ENCODE measurements at places on chromosomes 12 and 14.

DNA sequence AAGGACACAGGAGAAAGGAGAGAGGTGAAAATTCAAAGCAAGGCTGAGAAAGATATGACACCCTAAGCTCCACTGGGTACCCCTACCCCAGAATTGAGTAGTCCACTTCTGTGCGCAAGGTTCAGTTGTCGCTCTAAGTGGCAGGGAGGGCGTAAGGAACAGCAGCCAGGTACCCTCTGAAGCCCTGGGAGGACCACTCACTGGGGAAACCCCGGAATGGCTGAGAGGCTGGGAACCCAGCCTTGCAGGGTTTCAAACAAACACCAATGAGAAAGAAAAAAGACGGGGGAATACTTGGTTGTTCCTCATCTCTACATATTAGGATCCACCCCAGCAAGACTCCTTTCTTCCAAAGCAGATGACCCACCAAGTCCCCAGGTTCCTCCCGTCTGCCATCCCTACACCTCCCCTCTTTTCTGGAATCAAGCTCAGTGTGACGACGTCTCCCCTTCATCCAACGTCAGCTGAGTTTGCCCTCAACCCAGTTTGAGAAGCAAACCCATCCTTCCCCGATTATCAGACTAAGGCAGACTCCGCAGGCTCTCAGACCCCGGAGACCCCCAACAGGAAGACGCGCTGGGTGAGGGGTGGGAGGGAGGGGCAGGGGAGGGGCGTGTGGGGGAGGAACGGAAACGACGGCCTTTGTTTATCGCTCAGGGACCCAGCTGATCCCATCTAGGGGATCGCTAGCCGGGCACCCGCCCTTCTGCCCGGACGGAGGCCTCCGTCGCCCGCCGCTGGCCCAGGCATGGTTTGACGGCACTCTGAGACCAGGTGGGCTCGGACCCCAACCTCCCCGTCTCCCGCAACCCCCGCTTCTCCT lies 795 bp downstream of the LMBR1L start:
- no peak for DNase-seq

DNA sequence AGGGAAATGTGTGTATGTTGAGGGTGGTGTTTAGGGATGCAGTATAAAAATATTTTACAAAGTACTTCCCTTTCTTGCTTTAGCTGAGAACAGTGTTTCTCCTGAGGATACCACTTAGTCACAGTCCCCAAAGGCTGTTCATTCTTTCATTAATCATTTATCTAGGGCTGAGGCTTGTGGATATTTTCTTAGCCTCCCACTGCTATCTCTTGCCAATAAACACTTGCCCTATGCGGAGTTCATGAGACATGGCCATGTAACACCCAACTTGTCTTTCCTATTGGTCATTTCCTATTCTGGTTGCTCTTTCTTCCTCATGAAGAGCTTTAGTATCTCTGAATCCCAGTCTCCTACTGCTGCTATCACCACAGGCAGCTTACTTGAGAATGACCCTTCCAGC lies 75.1 kb downstream of the ETNK1 start:
- no peak for DNase-seq

GRCh38 chr12:57770734-57771133 lies 1.2 kb downstream of the METTL1 start:
- DNase-seq = no peak

DNA sequence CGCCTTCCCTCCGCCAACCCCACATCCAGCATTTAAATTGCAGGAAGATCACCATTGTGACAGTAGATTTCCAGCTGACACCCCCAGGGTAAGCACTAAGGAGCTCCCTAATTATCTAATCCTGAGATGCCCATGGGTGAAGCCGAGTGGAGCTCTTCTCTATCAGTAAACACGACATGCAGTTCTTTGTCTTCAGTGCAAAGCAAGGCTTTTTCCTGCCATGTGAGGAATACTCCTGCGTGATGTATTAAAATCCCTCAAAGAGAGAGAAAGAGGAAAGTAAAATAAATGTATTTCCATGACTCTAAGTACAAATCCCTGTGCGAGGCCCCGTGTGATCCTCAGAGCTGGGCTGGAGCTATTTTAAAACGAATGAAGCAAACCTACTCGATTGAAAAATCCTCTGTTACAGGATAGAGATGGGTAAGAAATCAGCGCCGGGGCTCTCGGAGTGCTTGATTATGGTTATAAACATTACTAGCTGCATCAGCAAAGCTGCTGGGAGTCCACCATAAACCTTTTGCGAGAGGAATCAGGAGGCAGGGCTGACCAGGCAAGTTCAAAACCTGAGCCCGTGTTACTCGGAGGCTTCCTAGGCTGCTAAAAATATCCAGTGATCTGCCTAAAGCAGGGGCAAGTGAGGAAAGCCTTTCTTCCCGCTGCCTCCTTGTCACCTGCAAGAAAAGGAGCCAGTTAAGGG lies 61.5 kb downstream of the MAP1LC3B2 start:
- DNase-seq = no peak

DNA sequence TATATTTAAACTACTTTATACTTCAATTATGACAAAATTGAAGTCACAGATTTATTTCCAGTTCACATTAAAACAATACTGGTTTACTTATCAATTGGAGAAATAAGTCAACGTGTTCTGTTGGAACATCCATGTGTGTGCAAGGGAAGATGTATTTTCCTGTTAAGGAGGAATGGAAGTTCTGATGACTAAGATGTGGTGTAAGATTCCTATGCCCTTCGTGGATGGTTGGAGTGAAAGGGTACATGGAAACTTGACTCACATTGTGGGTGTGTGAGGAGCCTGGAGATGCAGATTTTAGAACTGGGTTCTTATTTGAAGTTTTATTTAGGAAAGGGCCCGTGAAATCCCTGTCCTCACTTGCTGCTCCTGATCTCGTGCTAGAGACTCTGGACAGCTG lies 95.3 kb downstream of the CATSPERB start:
- no peak for DNase-seq

DNA sequence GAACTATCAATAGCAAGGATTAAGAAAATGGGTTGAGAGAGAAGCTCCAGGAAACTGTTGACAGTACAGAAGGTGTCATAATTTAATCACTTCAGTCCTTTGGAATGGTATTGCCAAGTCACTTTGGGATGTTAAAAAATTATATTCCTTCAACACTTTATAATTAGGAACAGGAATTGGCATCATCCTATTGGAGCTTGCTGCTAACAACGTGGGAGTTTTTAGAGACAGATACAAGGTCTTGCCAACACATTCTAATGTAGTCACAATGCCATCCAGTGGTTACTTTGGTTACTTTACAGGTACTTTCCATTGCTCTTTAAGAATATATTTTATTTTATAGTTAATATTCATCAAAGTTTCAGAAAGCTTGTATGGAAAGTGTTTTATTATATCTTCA lies 310.1 kb downstream of the SYT1 start:
- no peak for DNase-seq

GRCh38 chr12:106910202-106910601 lies 45.5 kb upstream of the TMEM263 start:
- DNase-seq = no peak

DNA sequence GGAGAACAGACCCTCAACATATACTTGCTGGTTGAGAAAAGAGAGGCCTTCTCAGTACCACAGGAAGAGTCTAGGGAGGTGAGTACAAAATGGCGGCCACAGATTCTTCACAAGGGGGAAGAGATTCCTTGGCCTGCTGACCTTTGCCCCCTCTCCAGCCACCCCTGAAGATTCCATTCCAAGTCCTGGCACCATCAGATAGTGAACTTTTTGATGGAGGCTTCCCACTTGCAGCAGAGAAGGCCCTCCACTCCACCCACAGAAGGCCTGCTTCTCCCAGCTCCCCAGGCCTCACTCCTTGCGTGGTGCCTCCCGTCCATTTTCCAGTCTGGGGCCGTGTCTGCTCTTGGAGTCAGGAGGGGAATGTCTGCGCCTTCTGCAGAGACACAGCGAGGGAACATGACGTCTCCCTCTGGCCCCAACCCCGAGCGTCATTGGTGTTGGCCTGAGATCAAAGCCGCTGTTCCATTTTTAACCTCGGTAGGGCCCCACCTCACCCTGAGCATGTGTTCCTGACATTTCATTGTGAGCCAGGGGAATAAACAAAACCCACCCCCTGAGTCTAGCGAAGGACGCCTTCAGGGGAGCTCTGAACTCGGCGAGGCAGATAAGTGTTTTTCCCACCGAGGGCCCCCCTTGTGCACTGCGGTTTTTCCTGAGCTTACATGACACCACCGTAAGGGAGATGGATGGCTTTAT lies 268.7 kb upstream of the TBX3 start:
- no peak for DNase-seq

- no peak for DNase-seq
Measured at GRCh38 chr12:1628666-1629337, at the start of gene WNT5B. Gene WNT5B (plus strand): TSS chr12:1629231. CDS start chr12:1631355, 2,124 bp downstream.

DNA sequence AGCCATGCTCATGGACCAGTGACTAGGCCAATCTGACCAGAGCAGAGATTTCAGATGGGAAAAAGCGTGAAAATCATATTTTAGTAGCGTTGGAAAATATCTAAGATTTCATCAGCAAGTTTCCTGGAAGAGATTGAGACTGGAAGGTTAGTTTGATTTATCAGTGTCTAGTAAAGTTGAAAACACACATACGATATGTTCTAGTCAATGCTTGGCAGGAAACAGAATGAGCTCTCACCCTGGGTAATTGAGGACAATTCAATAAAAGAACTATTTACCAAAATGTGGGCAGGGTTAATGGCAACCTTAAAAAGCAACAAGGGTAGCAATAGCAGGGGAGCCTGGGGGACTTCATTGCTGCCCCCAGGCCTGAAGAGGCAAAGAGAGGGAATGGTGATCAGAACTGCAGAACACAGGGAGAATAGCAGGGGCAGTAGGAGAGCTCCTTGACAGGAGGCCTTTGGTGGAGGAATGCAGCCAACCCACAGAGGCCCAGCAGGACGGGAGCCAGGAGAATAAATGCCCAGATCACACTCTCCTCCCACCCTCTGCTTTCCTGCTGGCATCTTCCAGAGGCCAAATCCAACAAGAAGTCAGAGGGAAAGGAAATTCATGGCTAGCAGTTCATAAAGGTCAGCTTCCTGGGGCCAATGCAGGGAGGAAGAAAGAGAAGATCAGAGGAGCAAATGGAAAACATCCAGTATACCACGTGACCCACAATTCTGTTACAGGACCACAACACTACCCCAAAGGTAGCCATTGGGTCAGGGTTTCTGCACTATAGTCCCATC lies 27.6 kb upstream of the LRP6 start:
- no peak for DNase-seq

DNA sequence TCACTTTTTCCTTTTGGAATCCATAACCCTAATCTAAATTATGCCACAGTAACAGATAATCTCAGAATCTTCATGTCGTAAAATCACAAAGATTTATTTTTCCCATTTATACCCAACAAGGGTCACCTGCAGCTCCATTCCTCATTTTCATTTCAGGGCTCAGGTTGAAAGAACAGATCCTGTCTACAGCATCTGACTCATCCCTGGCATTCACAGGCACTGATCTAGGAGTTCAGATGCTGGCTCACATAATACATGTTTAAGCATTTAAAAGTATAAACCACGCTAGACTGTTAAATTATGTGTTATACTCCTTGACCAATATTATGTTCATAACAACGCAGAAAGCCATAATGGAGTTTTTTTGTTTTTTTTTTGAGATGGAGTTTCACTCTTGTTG lies 58.3 kb downstream of the STON2 start:
- DNase-seq = no peak

GRCh38 chr12:69337311-69338090 lies 10.7 kb upstream of the LYZ start:
- DNase-seq = no peak

Data from T-helper 17 cell (primary cell).